CD4-positive, alpha-beta memory T cell (primary cell): ENCODE measurements at places on chromosomes 12 and 14.

DNA sequence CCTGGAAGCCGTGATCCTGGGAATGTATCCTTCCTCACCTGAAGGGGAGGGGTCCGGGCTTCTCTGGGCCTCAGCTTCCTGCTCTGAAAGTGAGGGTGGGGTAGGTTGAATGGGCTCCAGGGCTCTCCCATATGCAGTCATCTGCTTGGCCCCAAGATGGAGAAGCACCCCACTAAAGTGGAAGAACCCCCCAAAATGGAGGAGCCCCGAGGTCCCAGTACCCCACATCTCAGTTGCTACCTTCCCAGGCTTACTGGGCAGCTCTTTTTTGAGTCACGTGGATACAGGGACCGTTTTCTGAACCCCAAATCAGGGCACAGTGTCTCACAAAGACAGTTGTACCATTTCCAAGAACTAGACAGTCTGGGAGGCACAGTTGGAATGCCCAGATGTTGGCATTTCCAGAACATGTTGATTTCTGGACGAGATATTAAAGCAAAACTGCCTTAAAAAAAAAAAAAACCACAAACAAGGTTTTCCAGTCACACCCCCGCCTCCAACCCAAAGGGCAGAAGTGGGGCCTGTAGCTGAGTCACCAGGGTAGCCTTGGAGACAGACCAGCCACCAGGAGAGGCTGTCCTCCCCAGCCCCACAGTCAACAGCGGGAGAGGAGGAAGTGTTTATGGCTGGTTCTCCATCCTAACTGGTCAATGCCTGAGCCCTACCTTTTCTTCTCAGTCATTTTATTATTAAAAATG, 12.1 kb downstream of the VASH1 start:
- no peak for DNase-seq

DNA sequence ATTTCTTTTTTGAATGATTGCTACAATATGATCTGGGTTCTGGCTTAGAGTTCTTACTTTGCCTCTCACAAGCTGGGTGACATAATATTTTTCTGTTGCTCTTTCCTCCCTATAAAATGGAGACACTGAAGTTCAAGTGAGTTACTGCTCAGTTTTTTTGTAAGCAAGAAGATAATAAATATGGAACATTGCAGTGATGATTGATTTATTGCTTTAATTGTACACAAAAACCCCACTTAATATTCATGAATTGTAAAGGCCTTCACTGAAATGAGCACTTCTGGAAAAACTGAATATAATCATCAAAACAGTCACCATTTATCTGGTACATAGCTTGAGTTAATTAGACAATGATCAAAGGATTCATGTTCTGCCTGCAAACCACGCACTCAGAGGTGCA, 71.8 kb upstream of the NAP1L1 start:
- no peak for DNase-seq

DNA sequence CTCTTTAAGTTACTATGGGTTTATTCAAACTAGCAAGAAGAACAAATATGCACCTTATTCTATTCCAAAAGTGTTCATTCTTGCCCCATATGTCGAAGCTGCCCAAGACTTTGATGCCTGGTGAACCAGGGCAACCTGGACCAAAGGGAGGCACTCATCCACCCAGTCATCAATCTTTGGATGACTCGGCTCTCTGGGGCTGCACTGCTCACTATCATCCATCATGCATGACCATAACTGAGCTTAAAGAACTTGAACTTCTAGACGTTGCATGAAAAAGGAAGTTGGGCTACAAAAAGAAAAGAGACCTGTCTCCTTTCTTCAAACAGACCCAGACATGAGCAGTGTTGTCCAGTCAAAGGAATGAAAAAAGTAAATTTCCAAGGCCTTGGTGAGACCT, 1.2 kb downstream of the KRT4 start:
- no peak for DNase-seq

GRCh38 chr12:168763-169525, 45.0 kb downstream of the SLC6A12 start:
- DNase-seq = no peak

DNA sequence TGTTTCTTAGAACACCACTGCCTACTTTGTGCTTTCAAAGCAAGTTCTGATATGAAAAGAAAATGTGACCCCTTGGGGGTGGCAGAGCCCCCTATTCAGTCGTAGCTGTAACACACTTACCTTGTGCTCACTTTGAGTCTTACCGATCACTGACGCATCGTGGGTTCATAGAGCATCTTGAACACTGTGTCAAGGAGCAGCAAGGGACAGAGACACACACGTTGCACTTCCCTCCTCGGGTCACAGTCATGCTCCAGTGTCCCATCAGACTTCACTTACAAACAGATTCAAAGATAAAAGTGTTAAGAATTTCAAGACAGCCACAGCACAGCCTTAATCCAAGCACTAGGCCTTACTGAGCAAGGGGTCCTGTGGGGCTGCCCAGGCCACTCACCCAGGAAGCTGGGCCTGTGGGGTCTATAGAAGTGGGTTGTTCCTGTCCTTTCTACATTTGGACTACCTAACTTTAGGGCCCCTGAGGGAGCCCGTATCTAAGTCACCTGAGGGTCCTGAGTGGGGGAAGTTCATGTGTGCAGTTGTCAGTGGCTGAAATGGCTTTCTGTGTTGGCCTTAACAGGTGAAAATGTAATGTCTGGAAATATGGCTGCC, 75.4 kb upstream of the BDKRB2 start:
- DNase-seq = no peak

GRCh38 chr12:87127272-87127671, 871.1 kb upstream of the MGAT4C start:
- no peak for DNase-seq

- DNase-seq = peak; percentile 39
Observed at GRCh38 chr12:100141998-100142850, 450 bp downstream of the BLTP3B start.
